ENCODE measurements at places on chromosomes 5 and 9. TPM values are rescaled to one million over a fixed set of nuclear protein-coding genes. Genes with fewer than 3 reads are reported as not detected.

DNA sequence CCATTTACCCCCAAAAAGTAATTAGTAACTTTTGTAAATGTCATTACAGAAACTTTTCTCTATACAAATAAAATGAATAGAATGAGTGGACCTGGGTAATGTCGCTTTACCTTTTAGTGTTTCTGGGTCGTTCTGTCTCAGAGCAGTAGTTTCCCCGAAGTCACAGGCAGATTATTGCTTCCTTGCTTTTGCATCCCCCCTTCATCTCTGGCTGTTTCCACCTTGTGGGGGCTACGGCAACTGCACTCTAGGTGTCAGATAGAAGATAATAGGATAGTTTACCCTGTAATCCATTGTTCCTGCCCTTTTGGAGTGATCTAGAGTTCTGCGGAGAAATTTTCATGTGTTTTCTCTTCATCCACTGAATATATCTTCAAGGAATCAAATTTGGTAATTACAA lies 68.7 kb downstream of the PRR16 start:
- no peaks in the 10 kb centered on the region for H3K36me3 ChIP-seq
- H3K4me1 ChIP-seq: no peaks in the 10 kb centered on the region
- H3K27ac ChIP-seq: no peak overlapping the region
- no peak for DNase-seq
- H3K4me3 ChIP-seq: no peak overlapping the region
- no peaks in the 10 kb centered on the region for H3K27me3 ChIP-seq

Gene C7
- 109 TPM for total RNA-seq

DNA sequence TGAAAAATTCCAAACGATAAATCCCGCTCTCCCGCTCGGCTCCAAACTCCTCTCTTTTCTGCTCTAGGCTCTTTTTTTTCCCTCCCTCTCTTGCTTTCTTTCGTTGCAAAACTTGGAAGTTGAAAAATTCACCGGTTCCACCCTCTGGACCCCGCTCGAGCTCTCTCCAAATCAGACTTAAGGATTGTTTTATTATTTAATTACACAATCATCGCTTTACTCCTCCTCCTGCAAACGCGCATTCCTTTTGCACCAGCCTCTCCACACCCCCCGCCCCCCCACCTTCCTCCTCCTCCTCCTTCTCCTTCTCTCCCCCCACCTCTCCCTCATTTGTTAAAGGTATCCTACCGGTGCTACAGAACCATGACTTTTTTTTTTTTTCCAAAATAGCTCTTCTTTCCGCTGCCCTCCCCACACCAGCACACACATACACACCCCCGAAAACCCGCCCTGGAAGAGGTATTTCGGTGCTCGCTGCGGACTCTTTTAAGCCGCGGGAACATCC lies 535 bp upstream of the NFIB start:
- H3K36me3 ChIP-seq: no peaks in the 10 kb centered on the region
- DNase-seq: peak; percentile 84
- H3K4me3 ChIP-seq: peak overlapping the region; percentile 73
- no peaks in the 10 kb centered on the region for H3K4me1 ChIP-seq
- H3K27me3 ChIP-seq: no peaks in the 10 kb centered on the region
- peak overlapping the region; percentile 99 for H3K27ac ChIP-seq

Gene NUTM2F
- not detected for total RNA-seq

- peaks cover 7% of the 10 kb centered on the region for H3K36me3 ChIP-seq
- DNase-seq: no peak
- H3K27me3 ChIP-seq: no peaks in the 10 kb centered on the region
- no peak overlapping the region for H3K4me3 ChIP-seq
- no peak overlapping the region for H3K27ac ChIP-seq
These were observed 24.3 kb downstream of the FBXW2 start for GRCh38 chr9:120768886-120769285.

Gene MLANA
- not detected for total RNA-seq

- H3K4me3 ChIP-seq: no peak overlapping the region
- H3K27ac ChIP-seq: no peak overlapping the region
- peaks cover 8% of the 10 kb centered on the region for H3K4me1 ChIP-seq
- no peaks in the 10 kb centered on the region for H3K27me3 ChIP-seq
- no peaks in the 10 kb centered on the region for H3K36me3 ChIP-seq
These were observed 72.8 kb downstream of the MAPKAP1 start for GRCh38 chr9:125634040-125634717.

- no peak overlapping the region for H3K4me3 ChIP-seq
- no peak for DNase-seq
- no peaks in the 10 kb centered on the region for H3K4me1 ChIP-seq
- H3K27ac ChIP-seq: no peak overlapping the region
These were observed 159.6 kb downstream of the ATPSCKMT start for GRCh38 chr5:10090074-10090473.

- H3K36me3 ChIP-seq: no peaks in the 10 kb centered on the region
- no peak overlapping the region for H3K27ac ChIP-seq
- H3K27me3 ChIP-seq: peaks cover 3% of the 10 kb centered on the region
- DNase-seq: no peak
These were observed 12.8 kb upstream of the SLC9A3 start for GRCh38 chr5:537098-537497.

GRCh38 chr9:115988701-115989100 lies 164.9 kb upstream of the PAPPA start:
- H3K4me1 ChIP-seq: no peaks in the 10 kb centered on the region
- no peaks in the 10 kb centered on the region for H3K36me3 ChIP-seq
- no peaks in the 10 kb centered on the region for H3K27me3 ChIP-seq
- DNase-seq: no peak

Gene TMEM174
- not detected for total RNA-seq

DNA sequence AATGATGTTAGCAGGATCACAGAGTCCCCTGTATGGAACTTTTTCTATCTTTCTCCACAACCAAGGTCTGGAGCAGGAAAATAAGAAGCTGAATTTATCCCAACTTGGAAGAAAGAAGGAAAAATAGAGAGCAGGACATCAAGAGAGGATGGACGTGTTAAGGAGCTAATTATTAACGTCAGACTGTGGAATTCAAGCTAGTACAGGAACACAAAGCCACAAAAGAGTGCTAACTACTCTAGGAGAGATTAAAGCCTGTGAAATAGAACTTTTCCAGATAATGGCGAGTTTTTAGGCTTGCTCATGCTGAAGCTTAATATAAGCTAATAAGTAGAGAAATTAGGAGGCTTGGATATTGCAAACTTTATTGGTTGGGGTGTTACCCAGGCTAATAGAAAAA lies 632 bp upstream of the SPINK13 start:
- no peak for DNase-seq
- no peaks in the 10 kb centered on the region for H3K27me3 ChIP-seq
- H3K4me3 ChIP-seq: no peak overlapping the region
- no peak overlapping the region for H3K27ac ChIP-seq

Gene PCDHGA6
- total RNA-seq: 8.3 TPM

DNA sequence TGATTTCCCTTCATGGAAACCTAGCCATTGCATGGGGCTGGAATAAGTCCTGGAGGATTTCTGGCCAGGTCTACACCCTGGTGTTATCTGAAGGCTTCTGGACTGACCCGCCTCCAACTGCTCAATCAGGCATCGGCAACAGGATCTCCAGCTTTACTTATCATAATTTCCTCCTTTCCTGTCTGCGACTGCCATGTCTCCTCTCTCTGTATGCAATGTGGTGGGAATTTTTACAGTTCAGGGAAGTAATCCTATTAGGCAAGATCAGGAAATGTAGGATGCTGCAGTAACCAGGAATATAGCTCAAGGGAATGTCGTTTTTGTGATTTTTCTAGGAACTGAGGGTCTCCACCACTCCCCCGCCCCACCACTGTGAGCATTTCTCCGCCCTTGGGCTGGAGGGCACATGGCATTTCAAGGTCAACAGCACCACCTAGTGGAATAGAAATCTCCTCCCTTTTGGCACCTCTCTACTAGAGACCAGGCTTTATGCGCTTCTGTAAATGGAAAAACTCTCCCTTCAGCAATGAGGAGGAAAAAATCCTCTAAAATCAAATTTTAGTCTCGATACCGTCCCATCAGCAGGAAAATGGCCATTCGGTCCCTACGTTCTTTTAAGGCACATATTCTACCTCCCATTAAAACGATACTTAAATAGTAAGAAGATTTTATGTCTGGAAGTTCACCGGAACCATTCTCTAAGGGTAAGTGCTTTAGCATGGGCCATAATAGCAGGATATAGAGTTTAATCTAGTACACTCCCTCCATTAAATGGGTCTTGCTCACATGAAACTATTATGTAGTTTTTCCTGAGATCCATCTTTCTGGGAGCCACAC lies 93.0 kb downstream of the YTHDC2 start:
- no peaks in the 10 kb centered on the region for H3K36me3 ChIP-seq
- DNase-seq: no peak
- H3K4me1 ChIP-seq: no peaks in the 10 kb centered on the region
- H3K27me3 ChIP-seq: no peaks in the 10 kb centered on the region

GRCh38 chr5:111676926-111677415 lies 80.0 kb downstream of the NREP start:
- H3K36me3 ChIP-seq: no peaks in the 10 kb centered on the region
- no peak overlapping the region for H3K4me3 ChIP-seq
- no peak overlapping the region for H3K27ac ChIP-seq
- H3K4me1 ChIP-seq: peaks cover 7% of the 10 kb centered on the region
- DNase-seq: no peak

DNA sequence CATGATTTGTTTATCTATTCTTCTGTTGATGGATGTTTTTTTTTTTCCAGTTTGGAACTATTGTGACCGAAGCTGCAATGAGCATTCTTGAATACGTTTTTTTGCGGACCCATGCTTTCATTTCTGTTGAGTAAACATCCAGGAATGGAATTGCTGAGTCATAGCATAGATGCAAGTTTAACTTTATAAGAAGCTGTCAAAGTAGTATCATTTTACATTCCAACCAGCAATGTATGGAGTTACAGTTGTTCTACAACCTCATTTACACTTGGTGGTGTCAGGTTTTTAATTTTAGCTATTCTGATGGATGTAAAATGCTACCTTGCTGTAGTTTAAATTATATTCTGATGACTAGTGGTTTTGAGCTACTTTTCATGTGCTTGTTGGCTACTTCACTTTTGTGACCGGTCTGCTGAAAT lies 49.0 kb downstream of the NPR3 start:
- no peaks in the 10 kb centered on the region for H3K4me1 ChIP-seq
- H3K27me3 ChIP-seq: peaks cover 2% of the 10 kb centered on the region
- no peaks in the 10 kb centered on the region for H3K36me3 ChIP-seq

DNA sequence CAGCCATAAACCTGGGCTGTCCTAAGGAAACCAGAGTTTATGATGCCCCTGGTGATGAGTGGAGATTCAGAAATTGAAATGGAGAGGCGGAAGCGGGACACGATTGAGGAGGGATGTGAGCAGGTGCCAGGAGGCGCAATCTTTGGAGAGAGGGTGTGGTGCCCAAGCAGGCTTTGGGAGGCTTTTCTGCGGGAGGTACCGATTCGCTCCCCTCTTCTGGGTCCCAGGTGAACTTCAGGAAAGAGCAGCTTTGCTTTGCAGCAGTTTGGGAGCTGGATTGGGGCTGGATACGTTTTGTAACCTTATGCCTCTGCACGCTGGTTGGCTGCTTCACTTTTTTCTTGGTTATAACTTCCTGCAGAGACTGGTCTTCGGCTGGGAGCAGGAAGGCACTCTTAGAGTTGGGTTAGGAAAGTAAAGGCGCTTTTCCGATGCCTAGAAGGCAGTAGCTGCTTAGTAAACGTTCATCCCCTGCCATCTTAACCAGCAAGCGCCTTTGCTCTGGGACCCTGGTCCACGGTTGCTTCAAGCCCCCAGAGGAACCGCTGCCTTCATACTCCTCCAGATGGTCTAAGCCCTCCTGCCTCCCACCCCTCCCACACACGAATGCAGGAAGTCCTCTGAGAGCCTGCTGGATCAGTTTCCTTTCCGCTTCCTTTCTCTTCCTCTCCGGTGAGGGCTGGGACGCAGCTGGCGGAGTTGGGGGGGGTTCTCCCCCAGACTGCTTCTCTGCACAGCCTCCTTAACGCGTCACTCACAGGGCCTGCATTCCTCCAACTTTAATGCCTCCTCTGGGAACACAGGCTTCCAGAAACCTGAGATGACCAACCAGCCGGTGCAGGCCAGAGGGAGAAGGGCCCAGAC lies 15.2 kb upstream of the NEK6 start:
- H3K36me3 ChIP-seq: no peaks in the 10 kb centered on the region
- peak overlapping the region; percentile 29 for H3K4me3 ChIP-seq
- DNase-seq: peak; percentile 31
- H3K27ac ChIP-seq: peak overlapping the region; percentile 5
- no peaks in the 10 kb centered on the region for H3K4me1 ChIP-seq

DNA sequence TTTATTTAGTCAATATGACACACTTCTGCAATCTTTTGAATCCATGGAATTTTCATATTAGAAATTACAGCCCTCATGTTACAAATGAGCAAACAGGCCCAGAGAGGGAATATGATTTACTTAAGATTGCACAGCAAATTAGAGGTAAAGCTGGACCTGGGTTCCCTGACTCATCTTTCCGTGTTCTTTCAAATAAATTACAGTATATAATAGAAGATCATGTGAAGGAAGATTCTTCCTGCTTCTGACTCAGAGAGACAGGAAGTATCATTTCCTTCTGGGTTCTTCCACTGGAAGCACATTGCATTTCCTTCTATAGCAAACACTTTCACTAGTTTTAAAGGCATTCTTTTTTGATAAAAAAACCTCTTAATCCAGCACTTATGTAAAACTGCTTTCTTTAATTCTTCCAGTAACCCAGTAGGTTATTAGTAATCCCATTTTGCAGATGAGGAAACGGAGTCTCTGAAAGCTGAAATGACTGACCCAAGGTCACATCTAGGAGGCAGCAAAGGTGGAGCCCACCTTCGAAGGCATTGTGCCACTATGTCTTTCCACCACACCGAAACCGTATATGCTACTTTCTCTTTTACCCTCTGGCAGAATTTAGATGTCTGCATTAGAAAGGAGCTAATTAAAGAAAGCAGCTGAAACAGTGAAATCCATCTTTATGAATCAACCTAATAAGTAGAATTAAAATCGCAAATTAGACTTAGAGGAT lies 566.7 kb upstream of the KLF4 start:
- no peak for DNase-seq
- H3K27ac ChIP-seq: no peak overlapping the region
- H3K4me1 ChIP-seq: no peaks in the 10 kb centered on the region
- no peak overlapping the region for H3K4me3 ChIP-seq

DNA sequence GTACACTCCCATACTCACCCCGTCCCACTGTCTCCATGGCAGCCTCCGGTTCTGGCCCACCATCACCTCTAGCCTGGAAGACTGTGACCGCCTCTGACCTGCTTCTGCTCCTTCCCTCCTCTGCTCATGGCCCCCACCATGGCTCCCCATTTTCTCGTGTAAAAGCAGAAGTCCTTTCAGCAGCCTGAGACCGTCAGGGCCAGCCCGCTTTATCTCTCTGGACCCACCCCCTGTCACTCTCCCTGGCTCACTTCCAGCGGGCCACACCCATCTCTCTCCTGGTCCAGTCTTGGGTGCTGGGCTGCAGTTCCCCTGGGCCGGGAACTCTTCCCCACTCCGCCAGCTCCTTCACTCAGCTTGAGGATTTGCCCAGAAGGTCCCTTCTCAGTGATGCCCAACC lies 96.0 kb upstream of the RUFY1 start:
- no peak for DNase-seq
- no peaks in the 10 kb centered on the region for H3K27me3 ChIP-seq
- no peak overlapping the region for H3K4me3 ChIP-seq
- H3K4me1 ChIP-seq: no peaks in the 10 kb centered on the region
- H3K27ac ChIP-seq: no peak overlapping the region

DNA sequence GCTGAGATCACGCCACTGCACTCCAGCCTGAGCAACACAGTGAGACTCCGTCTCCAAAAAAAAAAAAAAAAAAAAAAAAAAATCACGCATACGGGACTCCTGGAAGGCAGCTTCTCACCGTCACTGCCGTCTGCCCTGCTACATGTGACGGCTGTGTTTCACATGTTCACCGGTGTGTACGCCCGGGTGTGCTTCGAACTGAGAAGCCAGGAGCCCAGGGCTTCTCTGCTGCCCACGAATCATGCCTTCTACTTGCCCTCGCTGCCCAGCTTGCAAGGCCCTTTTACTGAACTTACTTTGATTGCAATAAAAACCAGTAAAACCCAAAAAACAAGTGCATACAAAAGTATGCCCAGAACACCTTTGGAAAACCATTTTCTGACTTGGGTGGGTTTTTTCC lies 5.8 kb upstream of the NKD2 start:
- peak; percentile 22 for DNase-seq
- no peak overlapping the region for H3K27ac ChIP-seq
- no peak overlapping the region for H3K4me3 ChIP-seq

Data from breast epithelium (tissue), 4 donors.